Midbrain (tissue), 1 donor: ENCODE measurements at places on chromosomes 4 and X.

GRCh38 chrX:7269991-7270390 lies 122.0 kb upstream of the PUDP start:
- no peak for DNase-seq

GRCh38 chr4:77434299-77435092 lies 171.1 kb upstream of the CXCL13 start:
- no peak for DNase-seq

DNA sequence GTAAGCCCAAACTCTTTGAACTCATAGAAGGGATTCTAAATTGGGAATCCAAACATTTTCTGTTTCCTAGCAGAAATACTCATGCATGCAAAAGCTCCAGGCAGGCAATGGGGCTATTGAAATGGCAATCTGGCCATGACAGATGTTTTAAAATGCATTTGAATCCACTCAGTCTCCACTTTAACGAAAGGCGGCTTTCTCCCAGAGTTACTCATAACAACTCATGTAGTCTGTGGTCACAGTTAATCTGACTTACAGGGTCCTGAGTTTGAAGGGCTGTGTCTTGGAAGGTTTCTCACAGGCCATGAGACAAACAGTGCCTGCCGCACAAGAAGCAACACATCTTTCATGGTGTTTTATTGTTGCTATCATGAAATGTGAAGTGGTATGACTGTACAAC lies 185.7 kb downstream of the AMELX start:
- DNase-seq: no peak

DNA sequence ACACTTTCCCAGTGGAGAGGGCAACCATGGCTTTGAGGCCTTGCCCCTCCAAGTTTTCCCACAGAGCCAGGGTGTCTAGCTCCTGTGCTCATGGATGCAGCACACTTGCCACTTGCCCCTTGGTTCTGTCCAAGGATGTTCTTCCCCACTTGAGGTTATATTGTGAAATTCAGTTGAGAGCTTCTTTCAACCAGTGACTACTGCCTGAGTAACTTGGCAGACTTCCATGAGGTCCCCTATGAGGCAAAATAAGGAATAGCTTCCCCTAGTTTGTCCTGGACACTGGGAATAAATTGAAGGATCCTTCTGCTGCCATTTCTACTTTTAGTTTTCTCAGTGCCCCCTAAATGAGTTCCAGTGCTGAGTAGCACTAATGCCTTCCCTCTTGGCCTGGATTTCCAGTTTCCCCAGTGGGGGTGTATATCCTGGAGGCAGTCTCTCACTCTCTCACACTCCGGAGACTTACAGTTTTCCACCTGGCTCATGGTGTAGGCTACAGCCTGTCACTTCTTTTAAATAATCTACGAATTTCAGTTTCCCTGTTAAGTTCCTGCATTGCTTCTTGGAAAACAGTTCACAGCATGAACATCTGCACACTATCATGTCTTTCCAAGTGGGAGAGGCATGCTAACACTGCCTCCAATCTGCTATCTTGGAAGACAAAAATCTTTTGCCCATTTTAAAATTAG lies 36.4 kb upstream of the ADH4 start:
- DNase-seq: no peak

DNA sequence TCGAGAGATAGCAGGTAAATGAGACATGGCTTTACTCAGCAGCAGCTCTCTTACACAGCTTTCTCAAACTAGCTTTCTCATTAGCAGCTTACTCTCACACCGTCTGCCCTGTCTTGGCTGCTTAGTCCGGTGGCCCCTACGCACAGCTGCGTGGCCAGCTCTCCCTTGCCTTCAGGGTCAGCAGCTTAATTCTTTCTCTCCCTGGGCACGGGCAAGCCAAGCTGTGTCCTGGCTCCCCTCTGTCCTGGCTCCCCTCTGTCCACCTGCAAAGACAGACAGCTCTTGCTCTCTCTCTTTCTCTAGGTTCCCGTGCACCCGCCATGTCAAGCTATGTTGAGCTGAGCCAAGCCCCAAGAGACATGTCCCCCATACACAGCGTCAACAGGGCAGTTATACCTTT lies 39.4 kb downstream of the ZNF185 start:
- DNase-seq: no peak

- no peak for DNase-seq
These were observed 6.7 kb upstream of the TEX13D start for GRCh38 chrX:124325732-124326131.
